Muscle of back (tissue), 13 donors: ENCODE measurements at places on chromosomes 3 and 15. TPM values are rescaled to one million over a fixed set of nuclear protein-coding genes. Genes with fewer than 3 reads are reported as not detected.

DNA sequence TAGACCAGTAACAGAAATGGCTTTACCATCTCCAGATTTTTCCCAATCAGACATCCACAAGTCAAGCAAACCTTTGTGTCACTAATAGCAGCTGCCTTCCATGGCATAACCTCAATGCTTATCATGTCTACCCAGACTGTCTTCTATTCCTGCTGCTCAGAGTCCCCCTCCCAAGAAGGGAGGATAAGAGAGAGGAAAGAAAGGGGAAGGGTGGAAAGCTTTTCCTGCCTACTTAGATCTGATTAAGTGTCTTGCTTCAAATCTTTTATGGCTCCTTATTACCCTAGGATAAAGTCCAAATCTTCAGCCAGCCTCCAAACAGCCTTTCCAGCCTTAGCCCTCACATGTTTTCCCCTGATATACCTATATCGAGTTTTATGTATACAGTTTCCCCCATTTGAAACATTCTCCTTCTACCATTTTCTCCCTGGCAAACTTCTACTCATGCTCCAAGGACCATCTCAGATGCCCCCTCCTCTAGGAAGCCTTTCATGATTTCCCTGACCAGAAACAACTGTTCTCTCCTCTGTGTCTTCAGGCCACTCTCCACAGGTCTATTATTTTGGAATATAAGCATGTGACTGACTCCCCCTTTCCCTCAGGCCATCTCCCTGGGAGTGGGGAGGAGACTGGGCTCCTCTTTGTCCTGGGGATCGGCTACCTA lies 7.9 kb upstream of the SSUH2 start:
- DNase-seq = no peak

GRCh38 chr15:87620393-87620792 lies 636.1 kb downstream of the NTRK3 start:
- DNase-seq = no peak

GRCh38 chr3:188152660-188153436 lies 1.1 kb upstream of the LPP start:
- peak; percentile 62 for DNase-seq

DNA sequence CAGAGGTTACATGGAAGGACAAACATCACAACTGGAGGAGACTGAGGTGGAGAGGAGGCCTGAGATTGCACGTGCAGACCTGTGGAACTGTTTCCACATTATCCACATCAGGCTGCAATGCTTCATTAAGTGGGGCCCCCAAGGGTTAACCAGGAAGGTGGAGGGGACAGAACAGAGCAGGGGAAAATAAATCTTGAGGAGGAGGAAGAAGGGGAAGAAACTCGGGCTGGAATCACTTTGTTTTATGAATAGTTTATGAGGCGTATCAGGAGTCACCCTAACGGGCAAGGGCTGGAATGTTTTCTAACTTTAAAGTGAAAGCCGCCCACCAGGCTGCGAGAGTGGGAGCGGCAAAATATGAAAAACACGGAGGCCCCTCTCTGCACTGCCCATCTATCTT lies 154.9 kb downstream of the WNT5A start:
- no peak for DNase-seq

GRCh38 chr3:42961633-42962032 lies 17.5 kb upstream of the GASK1A start:
- DNase-seq = peak; percentile 60

- DNase-seq = no peak
These were observed 3.7 kb downstream of the DLL4 start for GRCh38 chr15:40932649-40933516.

DNA sequence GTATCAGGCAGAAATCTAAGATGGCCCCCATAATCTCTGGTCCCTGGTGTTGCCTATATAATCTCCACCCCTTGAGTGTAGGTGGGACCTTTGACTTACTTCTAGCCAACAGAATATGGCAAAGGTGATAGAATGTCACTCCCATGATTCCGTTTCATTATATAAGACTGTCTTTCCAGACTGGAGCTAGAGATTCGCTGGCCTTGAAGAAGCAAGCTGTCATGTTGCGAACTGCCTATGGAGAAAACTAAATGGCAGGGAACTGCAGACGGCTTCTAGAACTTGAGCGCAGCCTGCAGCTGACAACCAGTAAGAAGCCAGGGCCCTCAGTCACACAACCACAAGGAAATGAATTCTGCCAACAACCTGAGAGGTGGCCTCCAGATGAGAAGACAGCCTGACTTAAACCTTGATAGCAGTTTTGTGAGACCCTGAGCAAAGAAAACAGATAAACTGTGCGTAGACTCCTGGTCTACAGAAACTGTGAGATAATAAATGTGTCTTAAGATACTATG lies 2.2 kb upstream of the KPNA1 start:
- no peak for DNase-seq

- DNase-seq = no peak
These were observed 32.1 kb upstream of the TRPM7 start for GRCh38 chr15:50718700-50719125.

GRCh38 chr3:189982321-189982945 lies 138.3 kb downstream of the P3H2 start:
- DNase-seq = no peak

GRCh38 chr15:91461377-91461776 lies 361.3 kb downstream of the SV2B start:
- DNase-seq = no peak

- DNase-seq = no peak
These were observed 858.3 kb downstream of the TUSC7 start for GRCh38 chr3:117567906-117568305.

DNA sequence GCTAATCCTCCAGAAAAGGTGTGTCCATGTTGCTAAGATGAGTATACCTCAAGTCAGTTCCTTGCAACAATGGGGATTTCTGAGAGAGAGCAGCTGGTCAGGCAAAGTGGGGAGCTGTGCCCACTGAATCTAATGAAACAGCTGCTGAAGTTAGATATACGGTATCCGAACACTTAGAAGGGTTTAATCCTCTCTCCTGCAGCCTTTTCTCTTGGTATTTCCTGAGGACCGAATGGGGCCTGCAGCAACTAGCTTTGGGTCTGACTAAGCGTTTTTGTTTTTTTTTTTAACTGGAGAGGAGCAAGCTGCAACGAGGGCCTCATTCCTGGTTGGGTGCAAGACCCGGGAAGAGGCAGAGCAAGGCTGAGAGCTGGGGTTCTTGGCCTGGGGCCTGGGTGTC lies 37.6 kb upstream of the BNC1 start:
- no peak for DNase-seq

DNA sequence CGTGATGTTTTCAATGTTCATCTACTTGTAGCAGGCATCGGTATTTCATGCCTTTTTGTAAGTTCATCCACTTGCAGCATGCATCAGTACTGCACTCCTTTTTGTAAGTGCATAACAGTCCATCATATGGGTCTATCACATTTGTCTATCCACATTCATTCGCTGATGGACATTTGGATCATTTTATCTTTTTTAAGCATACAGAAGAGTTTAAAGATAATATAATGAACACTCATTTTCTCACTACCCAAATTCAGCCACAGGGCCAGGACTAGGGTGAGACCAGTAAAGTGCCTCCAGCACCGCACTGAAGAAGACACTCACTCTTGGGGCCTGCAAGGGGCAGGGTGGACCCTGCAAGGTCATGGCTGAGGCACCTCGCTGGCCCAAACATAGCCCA lies 309.6 kb downstream of the UACA start:
- no peak for DNase-seq

GRCh38 chr15:60390231-60390630 lies 7.6 kb downstream of the ANXA2 start:
- no peak for DNase-seq

DNA sequence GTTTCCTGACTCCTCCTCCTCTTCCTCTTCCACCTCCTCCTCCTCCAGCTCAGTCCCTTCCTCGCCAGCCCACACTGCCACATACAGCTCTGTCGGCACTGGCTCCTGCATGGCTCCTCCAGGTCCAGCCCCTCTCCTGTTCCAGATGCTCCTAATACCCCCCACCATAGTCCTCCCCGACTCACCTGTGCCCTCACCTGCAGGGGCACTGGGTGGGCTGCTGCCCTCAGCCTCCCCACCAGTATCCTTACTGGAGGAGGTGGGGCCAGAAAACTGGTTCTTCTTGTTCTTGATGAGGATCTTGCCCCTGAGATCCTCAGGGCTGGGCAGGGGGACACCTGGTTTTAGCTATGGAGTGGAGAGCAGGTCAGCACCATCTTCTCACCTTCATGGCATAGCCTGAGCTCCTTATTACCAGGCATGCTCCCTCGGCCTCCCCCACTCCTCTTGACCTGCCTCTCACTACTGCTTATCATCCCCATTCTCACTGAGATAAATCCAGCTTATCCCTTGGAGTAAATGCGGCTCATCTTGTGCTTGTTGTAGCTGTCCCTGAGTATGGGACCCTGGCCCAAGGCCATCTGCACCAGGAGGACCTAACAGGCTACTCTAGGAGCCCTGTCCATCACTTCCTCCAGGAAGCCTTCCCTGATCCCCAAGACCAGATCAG lies 11.0 kb downstream of the PLCB2 start:
- DNase-seq = no peak

Gene CCDC33
- polyA plus RNA-seq = not detected

Gene XRN1
- polyA plus RNA-seq = 20.3 TPM

Gene RBM15B
- 21.5 TPM for polyA plus RNA-seq

Gene CYP11A1
- 1.4 TPM for polyA plus RNA-seq

Gene FOXB1
- not detected for polyA plus RNA-seq

Gene AMIGO3
- polyA plus RNA-seq = 1.7 TPM

Gene BFSP2
- polyA plus RNA-seq = not detected
